ENCODE measurements at places on chromosomes 1 and 21. TPM values are rescaled to one million over a fixed set of nuclear protein-coding genes. Genes with fewer than 3 reads are reported as not detected.

CLCA2 gene
- total RNA-seq, result not detected

PRKCZ gene
- total RNA-seq, result 18.8 TPM

ACTN2 gene
- total RNA-seq, result 157 TPM

LCE1D gene
- not detected for total RNA-seq

KCNQ4 gene
- total RNA-seq, result 8.6 TPM

CD1D gene
- total RNA-seq, result 5.0 TPM

OR11L1 gene
- not detected for total RNA-seq

CFHR3 gene
- 0.23 TPM for total RNA-seq

ZNF496 gene
- 61.6 TPM for total RNA-seq

RGS4 gene
- 4.5 TPM for total RNA-seq

RPTN gene
- not detected for total RNA-seq

GJA4 gene
- 18.5 TPM for total RNA-seq

FCN3 gene
- 3.9 TPM for total RNA-seq

MNDA gene
- total RNA-seq, result 18.7 TPM

OR6N1 gene
- not detected for total RNA-seq

PIK3CD gene
- total RNA-seq, result 13.8 TPM

WNT2B gene
- total RNA-seq, result 8.5 TPM

ZNF697 gene
- total RNA-seq, result 26.6 TPM

CFAP126 gene
- total RNA-seq, result 0.82 TPM

TNFAIP8L2 gene
- total RNA-seq, result 2.3 TPM

ANKRD34A gene
- 0.41 TPM for total RNA-seq

LRIG2 gene
- total RNA-seq, result 39.4 TPM

FCRLA gene
- total RNA-seq, result 0.99 TPM

MYOC gene
- 0.82 TPM for total RNA-seq

C1QC gene
- total RNA-seq, result 40.5 TPM

GIPC2 gene
- 7.5 TPM for total RNA-seq

SHE gene
- total RNA-seq, result 14.1 TPM

NBPF4 gene
- total RNA-seq, result not detected

C1orf216 gene
- total RNA-seq, result 5.8 TPM

NTNG1 gene
- total RNA-seq, result 14.3 TPM

CFHR1 gene
- total RNA-seq, result not detected

Measured in metanephros (tissue), 2 donors.